ENCODE measurements at places on chromosomes 1 and 21.

DNA sequence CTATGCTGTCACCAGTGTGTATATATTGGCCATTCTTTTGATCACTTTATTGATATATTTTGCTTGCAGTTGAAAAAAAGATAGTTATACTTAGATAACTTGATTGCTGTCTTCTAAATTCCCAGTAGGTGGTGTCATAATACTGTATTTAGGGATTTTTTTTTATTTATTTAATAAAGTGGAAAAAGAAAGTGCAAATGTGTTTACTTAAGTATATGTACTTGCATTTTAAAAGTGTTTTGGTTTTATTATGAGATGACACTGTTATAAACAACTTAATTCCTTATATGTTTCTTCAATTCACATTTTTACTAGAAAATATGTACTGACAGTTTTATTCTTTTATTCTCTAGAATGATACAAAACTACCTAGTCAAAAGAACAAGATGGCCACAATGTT lies 164.8 kb downstream of the USP25 start:
- DNase-seq: no peak

- DNase-seq: no peak
Observed at GRCh38 chr1:223620297-223620897, 45.1 kb downstream of the CAPN8 start.

- no peak for DNase-seq
Observed at GRCh38 chr1:192945390-192946130, 113.6 kb downstream of the UCHL5 start.

DNA sequence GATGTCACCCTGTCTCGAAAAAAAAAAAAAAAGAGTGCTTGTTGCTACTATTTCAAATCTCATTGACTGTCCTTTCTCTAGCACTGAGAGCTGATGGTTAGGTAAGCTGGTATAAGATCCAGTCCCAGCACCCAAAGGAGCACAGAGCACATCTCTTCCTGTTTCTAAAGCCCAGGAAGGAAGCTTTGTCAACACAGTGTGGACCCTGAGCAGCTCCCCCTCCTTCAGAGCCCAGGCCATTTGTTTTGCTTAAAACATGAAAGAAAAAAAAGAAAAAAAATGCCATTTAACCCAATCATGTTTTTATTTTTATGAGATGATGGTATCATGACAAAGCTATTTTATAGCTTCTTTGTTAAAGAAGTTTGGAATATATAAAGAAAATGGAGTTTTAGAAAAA lies 184.1 kb upstream of the DUSP10 start:
- no peak for DNase-seq

DNA sequence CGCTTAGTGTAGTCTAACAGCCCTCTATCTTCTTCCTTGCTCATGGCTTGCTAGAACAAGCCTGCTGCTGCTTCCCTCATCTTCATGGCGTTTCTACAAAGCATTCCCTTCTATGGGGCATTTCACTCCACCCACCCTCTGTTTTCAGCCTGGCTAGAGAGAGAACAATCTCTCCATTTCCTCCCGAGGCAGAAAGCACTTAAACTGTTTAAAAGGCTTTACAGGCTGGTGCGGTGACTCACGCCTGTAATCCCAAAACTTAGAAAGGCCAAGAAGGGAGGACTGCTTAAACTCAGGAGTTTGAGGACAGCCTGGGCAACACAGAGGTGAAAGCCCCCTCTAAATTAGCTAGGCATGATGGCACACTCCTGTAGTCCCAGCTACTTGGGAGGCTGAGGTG lies 17.8 kb downstream of the ORC1 start:
- no peak for DNase-seq

GRCh38 chr1:226762988-226763904 lies 24.2 kb upstream of the ITPKB start:
- DNase-seq: no peak

- DNase-seq: no peak
Observed at GRCh38 chr1:65166572-65167305, 18.7 kb downstream of the AK4 start.

DNA sequence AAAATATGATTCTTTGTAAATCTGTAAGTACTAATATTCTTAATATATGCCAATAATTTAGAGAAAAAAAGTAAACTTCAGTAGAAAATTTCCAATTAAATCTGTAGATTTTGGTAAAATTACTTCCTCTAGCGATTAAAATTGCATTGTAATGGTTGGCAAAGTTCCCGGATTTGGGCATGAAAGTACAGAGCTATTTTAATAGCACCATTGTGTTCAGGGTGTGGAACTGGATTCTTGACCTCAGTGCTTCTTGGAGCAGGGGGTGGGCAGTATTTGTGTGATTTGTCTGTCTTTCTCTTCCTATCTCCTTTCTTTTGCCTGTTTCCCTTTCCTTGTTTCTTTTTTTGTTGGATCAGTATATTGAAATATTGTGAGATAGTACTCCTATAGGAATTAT lies 72.1 kb downstream of the DNM3 start:
- DNase-seq: no peak

- no peak for DNase-seq
Observed at GRCh38 chr21:39317134-39318090, 4.0 kb upstream of the BRWD1 start.

- no peak for DNase-seq
Observed at GRCh38 chr1:229064320-229065168, 206.4 kb upstream of the RAB4A start.

DNA sequence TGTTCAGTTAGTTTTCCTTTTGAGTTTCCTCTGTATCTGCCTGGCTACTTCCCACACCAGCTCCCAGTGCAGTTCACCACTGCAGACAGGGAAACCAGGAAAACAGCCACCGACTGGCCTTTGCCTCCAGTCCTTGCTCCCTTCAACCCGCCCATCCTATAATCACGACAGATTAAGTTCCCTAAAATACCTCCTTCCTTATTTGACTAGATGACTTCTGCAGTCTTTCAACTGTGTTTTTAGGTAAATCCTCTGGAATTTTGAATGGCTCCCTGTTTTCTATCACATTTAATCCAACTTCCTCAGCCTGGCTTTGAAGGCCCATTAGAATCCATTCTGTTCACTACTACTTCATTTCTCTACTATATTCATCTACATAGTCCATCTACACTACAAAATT lies 37.6 kb downstream of the BEND5 start:
- no peak for DNase-seq

DNA sequence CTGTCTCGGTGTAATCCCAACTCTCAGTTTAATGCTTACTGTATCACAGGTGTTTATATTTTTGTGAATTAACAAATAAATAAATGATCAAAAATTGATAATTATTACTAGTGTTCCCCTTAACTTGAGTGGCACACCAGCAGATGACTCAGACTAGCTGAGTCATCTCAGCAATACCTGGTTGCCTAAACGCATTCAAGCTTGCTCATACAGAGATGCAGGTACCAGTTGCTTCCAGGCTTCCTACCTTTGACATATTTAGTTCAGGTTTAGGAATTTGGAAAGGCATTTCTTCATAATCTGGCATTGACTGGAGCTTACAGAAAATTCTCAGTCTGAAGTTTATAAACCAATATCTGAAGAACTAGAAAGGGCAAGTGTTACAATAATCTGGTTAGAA lies 78.9 kb upstream of the LMO4 start:
- DNase-seq: no peak

- DNase-seq: no peak
Observed at GRCh38 chr1:66556161-66556611, 22.2 kb downstream of the SGIP1 start.

DNA sequence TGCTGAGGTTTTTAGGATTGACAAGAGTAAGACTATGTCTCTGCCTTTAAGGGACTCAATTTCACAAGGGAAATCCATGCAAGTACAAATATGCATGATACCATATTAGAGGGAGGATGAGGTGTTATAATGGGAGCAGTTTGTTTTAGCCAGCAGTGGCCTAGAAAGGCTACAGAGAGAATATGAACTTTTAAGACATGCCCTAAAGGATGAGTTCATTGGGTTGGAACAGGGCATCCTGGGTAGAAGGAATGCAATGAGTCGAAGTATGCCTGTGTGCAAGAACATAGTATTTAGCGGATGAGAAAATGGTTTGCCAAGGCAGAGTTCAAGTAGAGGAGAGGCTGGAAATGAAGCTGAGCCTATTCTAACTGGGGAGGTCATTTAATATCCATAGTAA lies 32.6 kb upstream of the LEPR start:
- DNase-seq: no peak

GRCh38 chr1:81071969-81072753 lies 728.6 kb upstream of the ADGRL2 start:
- DNase-seq: no peak

GRCh38 chr1:212021563-212021962 lies 13.8 kb downstream of the INTS7 start:
- DNase-seq: no peak

DNA sequence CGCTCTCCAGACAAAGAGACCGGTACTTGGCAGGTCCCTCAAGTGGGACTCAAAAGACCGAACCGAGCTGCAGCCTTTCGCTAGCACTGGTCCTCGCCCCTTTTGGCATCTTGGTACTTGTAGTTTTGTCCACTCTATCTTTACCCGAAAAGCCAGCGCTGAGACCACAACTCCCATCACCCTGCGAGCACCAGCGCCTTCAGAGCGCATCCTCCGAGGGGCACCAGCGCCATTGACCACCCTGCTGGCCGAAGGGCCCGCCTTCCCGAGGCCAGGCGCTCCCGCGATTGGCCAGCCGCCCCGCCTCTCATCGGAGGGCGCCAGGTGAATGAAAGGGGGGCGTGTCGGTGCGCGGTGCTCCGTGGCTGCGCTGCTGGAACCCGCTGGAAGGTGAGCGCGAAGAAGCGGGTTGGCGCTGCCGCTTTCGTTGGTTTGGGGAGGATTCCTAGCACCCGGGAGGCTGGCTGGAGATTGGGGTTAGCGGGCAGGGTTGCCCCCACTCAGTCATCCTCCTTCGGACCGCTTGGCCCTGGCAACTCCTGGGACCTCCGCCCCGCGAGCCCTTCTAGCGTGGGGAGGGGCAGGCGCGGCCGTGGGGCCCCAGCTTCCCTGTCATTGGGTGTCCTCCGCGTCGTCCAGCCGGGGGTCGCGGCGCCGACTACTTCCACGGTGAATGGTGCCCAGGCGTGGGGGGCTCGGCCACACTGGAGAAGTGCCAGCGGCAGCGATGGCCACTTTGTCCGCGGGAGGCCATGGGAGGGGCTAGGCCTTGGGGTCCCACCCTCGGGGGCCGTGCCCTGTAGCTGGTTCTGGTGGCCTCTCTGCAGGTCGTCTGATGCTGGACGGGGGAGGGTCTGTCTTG lies at the start of gene ZBTB8B:
TSS of gene ZBTB8B (plus strand) at position 357 of the 862 bp plus-strand sequence. CDS start 5,553 bp downstream, outside the sequence.
- DNase-seq: peak; percentile 99

- DNase-seq: no peak
Observed at GRCh38 chr1:51518033-51518585, 957 bp downstream of the EPS15 start.

DNA sequence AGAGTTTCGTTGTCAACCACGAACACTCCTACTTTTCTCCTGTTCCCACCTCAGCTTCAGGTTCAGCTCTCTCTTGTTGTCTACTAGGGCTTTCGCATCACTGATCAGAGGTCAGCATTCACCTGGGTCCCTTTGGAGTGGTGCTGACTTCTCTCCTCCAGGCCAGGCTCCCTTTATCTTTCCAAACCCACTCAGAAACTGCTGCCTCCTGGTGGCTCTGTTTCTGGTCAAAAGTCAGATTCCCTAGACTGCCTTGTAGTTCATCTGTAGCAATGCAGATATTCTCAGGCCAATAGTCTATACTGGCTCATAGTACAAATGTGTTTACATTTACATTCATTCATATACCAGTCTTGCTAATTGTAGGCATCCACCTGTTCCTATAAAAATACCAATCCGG lies 6.4 kb upstream of the ERI3 start:
- no peak for DNase-seq

DNA sequence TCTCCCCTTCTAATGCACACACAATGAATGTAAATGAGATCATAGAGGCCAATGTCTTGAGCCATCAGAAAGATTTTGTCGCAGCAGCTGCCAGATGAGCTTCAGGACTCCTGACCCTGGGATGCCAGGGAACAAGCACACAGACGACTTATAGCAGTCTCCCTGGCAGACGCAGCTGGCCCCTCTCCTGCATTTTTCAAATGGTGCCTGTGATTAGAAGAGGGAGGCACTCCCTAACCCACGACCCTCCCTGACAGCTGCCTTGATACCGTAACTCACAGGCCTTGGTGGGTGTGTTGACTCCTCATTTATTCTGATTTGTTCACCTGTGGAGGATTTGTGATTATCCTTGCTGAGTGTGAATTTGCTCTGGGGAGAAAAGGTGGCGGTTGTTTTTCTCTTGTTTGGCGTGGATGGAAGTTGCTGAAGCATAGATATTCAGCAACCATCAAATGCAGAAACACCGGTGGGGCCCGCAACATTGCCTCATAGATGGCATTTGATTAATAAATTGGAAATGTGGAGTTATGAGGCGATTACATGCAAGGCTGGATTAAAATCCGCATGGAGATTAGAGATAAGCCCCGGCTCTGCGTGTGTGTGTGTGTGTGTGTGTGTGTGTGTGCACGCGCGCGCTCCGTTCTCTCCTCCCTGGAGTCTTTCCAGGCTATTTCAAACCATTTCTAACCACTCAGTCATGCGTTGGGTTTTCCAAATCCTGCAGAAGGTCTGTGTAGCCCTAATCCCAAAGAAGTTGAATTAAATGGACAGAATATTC lies 2.1 kb upstream of the RD3 start:
- no peak for DNase-seq

- no peak for DNase-seq
Observed at GRCh38 chr1:97903626-97904025, 17.2 kb downstream of the DPYD start.

GRCh38 chr1:77468949-77469710 lies 187.3 kb downstream of the AK5 start:
- no peak for DNase-seq

GRCh38 chr1:205072286-205072685 lies 12.0 kb downstream of the TMEM81 start:
- no peak for DNase-seq

- DNase-seq: no peak
Observed at GRCh38 chr1:215005656-215006345, 76.7 kb upstream of the KCNK2 start.

DNA sequence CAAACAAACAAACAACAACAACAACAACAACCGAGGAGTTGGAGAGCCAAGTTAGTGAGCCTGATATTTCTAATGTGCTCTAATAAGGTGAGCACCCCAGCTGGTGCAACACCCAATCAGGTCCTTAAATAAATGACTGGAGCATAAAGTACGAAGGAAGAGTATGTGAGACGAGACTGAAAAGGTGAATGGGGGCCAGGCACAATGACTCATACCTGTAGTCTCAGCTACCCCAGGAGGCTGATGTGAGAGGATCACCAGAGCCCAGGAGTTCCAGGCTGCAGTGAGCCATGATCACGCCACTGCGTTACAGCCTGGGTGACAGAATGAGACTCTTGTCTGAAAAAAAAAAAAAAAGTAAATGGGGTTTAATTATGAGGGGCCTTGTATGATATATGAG lies 152.0 kb upstream of the ZRANB2 start:
- DNase-seq: no peak

GRCh38 chr1:154791292-154792166 lies 78.6 kb downstream of the KCNN3 start:
- DNase-seq: peak; percentile 16

Measured in NCI-H1092 (cell line).